PC-3 (cell line): ENCODE measurements at places on chromosomes 2 and 18. TPM values are rescaled to one million over a fixed set of nuclear protein-coding genes. Genes with fewer than 3 reads are reported as not detected.

DNA sequence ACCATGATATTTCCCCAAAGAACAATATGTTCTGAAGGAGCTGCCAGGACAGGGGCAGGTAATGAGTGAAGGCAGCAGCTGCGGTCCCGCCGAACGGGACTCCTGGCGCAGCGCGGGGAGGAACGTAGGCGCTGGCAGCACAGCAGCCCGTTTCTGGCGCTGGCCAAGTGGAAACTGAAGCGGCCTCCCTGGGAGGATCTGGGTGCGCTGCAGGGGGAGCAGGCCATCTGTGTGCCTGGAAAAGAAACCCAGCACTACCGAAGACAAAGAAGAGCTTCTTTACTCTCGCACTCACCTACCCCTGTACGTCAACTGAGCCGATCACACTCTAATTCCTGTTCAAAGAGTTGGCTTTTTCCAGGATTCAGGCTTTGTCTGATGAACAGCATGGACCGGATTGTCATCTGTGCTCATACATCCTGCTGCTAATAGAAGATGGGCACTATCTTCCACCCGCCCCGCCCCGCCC, 11.8 kb downstream of the G6PC2 start:
- DNase-seq: peak; percentile 17

GRCh38 chr2:131146231-131146630, 41.1 kb downstream of the PLEKHB2 start:
- DNase-seq: no peak

DNA sequence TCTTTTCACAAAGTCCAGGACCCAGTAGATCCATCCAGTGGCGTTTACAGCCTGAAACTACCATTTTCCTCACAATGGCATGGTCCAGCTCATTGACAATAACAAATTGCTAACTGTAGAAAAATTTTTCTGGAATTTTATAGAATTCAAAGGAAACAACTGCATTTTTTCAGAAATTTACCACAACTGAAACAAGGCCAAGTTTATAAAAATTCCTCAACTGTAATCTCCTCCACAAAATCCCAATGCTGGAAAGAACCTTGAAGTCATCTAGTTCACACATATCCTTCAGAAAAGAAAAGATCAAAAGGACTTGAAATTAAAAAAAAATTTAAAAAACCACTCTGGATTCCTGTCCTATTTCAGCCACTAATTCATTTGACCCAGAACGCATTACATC, 226.0 kb upstream of the CTAGE1 start:
- DNase-seq: no peak

DNA sequence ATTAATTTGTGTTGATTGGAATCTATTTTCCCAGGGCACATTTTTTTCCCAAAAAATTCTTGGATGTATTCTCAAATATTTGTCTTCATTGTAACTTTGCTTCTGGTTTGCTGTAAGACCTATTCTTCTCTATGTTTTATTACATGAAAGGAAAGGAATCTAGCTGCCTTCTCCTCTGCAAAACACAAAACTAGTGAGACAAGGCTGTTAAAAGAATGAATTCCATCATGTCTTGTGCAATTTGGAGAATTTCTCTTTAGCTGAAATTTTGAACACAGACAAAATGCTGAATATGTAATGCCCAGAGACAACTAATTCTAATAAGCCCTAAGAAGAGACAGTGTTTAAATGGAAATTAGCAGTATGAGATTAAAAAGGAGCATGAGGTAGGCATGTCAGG, 275.9 kb downstream of the CDH20 start:
- no peak for DNase-seq

DNA sequence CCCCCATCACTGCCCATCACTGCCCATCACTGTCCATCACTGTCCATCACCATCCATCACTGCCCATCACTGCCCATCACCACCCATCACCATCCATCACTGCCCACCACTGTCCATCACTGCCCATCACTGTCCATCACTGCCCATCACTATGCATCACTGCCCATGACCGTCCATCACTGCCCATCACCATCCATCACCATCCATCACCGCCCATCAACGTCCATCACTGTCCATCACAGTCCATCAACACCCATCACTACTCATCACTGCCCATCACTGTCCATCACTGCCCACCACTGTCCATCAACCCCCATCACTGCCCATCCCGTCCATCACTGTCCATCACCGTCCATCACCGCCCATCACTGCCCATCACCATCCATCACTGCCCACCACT, 57.8 kb upstream of the OTOS start:
- DNase-seq: no peak

GRCh38 chr2:125405816-125406215, 1250.1 kb upstream of the GYPC start:
- peak; percentile 81 for DNase-seq

Gene PSD4
- total RNA-seq: 46.6 and 60.3 TPM in 2 replicates

Gene ABCB11
- 0.11 and 0.29 TPM in 2 replicates for total RNA-seq

Gene TRIM43
- total RNA-seq: not detected in 2 replicates

Gene MDH1B
- 0.23 and 0.40 TPM in 2 replicates for total RNA-seq
